Articular chondrocyte of knee joint (primary cell): ENCODE measurements at places on chromosomes 5 and 9. TPM values are rescaled to one million over a fixed set of nuclear protein-coding genes. Genes with fewer than 3 reads are reported as not detected.

The C9 gene
- total RNA-seq, result 0.13 and 0.54 TPM in 2 replicates

The PAEP gene
- not detected in 2 replicates for total RNA-seq

The BTNL8 gene
- not detected in 2 replicates for total RNA-seq

The DEPDC1B gene
- total RNA-seq, result 3.1 and 5.1 TPM in 2 replicates

The PKN3 gene
- total RNA-seq, result 10.1 and 11.5 TPM in 2 replicates

The UBAP2 gene
- 20.9 and 28.3 TPM in 2 replicates for total RNA-seq

The MSH3 gene
- total RNA-seq, result 25.2 and 31.1 TPM in 2 replicates

The CCDC192 gene
- not detected in 2 replicates for total RNA-seq

The GDA gene
- total RNA-seq, result not detected in 2 replicates

The TEX48 gene
- not detected in 2 replicates for total RNA-seq

The CBY3 gene
- total RNA-seq, result not detected in 2 replicates

The EIF4E1B gene
- not detected in 2 replicates for total RNA-seq

The ADAMTS13 gene
- total RNA-seq, result 0.91 and 1.3 TPM in 2 replicates

The PCDHB3 gene
- 0.97 and 1.0 TPM in 2 replicates for total RNA-seq

The RNF180 gene
- 5.9 and 6.2 TPM in 2 replicates for total RNA-seq

The GGTA1 gene
- 0.13 and 0.32 TPM in 2 replicates for total RNA-seq

The DND1 gene
- 0.11 and 0.13 TPM in 2 replicates for total RNA-seq

The LEAP2 gene
- total RNA-seq, result 0.32 and 0.39 TPM in 2 replicates

The MAMDC4 gene
- total RNA-seq, result 0.39 and 0.76 TPM in 2 replicates

The NELFB gene
- total RNA-seq, result 37.6 and 40.1 TPM in 2 replicates

The SAPCD2 gene
- total RNA-seq, result 2.9 and 4.0 TPM in 2 replicates

The JAK2 gene
- 36.5 and 52.1 TPM in 2 replicates for total RNA-seq

The IL9 gene
- not detected in 2 replicates for total RNA-seq

The AKNA gene
- 11.9 and 13.3 TPM in 2 replicates for total RNA-seq

The GFI1B gene
- 0.11 TPM in 1 of 2 replicates, not detected in the other for total RNA-seq

The IL4 gene
- not detected in 2 replicates for total RNA-seq

The PROB1 gene
- 0.76 and 0.78 TPM in 2 replicates for total RNA-seq

The WDR38 gene
- total RNA-seq, result not detected in 2 replicates

The PCDHB4 gene
- total RNA-seq, result 1.8 and 2.1 TPM in 2 replicates

The ADCY2 gene
- total RNA-seq, result 8.1 and 8.8 TPM in 2 replicates

The SRA1 gene
- 29.1 and 36.3 TPM in 2 replicates for total RNA-seq

The ABITRAM gene
- total RNA-seq, result 10.3 and 13.0 TPM in 2 replicates

The SV2C gene
- total RNA-seq, result not detected in 2 replicates

The ADAMTS16 gene
- under 0.01 and 0.26 TPM in 2 replicates for total RNA-seq

The RANBP3L gene
- total RNA-seq, result 0.76 and 0.78 TPM in 2 replicates

The CATSPER3 gene
- total RNA-seq, result 0.13 and 0.32 TPM in 2 replicates

The TNPO1 gene
- total RNA-seq, result 188 and 294 TPM in 2 replicates

The SPATA6L gene
- total RNA-seq, result 1.8 TPM in 2 replicates

The OR1J2 gene
- 0.26 and 0.32 TPM in 2 replicates for total RNA-seq

The PIP5K1B gene
- total RNA-seq, result under 0.01 TPM in 1 of 2 replicates, not detected in the other
